ENCODE measurements at places on chromosomes 4 and X.

- no peak for DNase-seq
Measured at GRCh38 chrX:68748030-68748429, 80.8 kb upstream of the EFNB1 start.

DNA sequence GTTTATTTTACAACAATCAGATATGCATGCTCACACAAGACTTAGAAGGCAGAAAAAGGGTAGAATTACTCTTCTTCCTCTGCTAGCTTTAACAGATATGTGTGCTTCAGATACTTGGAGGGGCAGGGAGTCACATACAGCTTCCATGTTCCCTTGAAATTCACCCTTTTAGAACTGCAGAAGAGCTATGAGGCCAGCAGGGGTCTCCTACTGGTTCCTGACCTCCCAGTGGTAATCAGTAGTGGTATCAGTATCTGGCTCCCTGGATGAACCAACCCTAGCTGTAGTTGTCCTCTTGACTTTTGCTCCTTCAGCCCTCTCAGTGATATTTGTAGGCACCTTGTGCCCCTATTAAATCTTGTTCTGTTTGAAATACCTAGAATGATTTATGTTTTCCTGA lies 81.5 kb downstream of the RCHY1 start:
- DNase-seq = no peak

GRCh38 chr4:170093973-170094535 lies 4.3 kb upstream of the AADAT start:
- no peak for DNase-seq

GRCh38 chrX:45849261-45849862 lies 648.7 kb upstream of the DIPK2B start:
- no peak for DNase-seq

- no peak for DNase-seq
Measured at GRCh38 chrX:37686369-37686995, 891 bp downstream of the XK start.

DNA sequence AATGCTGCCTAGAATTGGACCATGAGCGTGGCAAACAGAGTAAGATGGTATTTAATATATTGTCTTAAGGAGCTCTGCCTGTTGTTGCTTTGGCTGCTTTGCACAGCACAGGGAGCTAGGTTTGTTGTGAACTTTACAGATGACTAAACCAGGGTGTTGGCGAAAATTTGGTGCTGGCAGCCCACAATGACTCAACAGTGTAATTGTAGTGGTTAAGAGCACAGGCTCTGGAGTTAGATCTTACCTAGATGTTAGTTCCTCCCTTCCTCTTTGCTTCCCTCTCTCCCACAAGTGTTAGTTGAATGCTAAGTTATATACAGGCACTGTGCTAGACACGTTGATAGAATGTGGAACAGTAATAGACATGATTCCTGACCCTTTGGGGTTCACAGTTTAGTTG lies 128.9 kb upstream of the TRPC5 start:
- DNase-seq = no peak

DNA sequence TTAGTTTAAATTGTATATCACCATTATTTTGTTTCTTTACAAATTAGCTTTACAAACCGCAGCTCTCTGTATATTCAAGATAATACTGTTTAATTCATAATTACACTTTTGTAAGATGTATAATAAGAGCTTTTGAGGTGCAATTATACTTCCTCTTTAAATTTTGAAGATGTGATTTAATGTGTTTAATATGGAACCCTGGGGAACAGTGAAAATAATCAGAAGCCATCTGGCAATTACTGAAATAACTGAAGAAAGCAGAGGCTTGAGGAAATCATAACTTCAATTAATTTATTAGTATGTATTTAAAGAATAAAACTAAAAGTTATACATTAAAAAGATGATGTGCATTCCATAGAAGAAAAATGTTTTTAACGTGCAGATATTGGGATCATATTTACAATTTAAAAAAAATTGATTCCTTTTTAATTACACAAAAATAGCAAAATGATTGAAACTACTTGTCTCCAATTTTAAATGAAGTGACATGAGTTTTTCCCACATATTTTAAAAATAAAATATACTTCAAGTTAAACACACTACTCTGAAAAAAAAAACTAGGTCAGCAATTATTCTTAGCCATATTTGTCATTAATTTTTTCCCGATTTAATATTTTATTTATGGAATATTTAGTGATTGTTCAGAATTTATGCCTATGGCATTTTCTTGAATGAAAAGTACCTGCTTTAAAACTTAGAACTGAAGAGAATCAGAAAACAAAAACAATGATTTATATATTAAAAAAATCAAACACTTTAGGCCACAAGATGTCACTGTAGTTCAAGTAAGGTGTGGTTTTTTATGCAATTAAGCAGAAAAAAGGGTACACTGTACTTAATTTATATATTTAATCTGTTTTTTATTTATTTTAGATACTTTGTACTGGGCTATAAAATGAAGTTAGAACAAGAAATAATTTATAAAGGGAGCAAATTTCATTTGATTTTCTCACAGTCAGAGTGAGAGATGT lies 942.7 kb upstream of the NDST4 start:
- DNase-seq = no peak

- DNase-seq = no peak
Measured at GRCh38 chr4:140764785-140765392, 8.7 kb upstream of the TBC1D9 start.

- no peak for DNase-seq
Measured at GRCh38 chrX:84715315-84715714, 213.1 kb upstream of the HDX start.

DNA sequence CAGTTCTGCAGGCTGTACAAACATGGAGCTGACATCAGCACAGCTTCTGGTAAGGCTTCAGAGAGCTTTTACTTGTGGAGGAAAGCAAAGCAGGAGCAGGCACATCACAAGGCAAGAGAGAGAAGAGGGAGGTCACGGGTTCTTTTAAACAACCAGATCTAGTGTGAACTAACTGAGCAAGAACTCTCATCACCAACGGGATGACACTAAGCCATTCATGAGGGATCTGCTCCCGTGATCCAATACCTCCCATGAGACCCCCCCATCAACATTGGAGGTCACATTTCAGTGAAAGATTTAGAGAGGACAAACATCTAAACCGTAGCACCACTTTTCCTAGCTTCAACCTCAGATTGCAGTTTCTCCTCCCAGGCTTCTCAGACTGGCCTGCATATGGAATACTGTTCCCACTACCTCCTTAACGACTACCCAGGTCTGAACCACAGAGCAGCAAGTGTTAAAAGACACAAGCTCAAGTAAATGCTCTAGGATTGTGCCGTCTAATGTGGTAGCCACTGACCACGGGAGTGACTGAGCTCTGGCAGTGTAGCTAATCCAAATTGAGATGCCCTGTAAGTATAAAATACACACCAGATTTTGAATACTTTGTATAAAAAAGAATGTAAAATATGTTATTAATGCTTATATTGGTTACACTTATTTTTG lies 192.7 kb downstream of the PTTG2 start:
- no peak for DNase-seq

DNA sequence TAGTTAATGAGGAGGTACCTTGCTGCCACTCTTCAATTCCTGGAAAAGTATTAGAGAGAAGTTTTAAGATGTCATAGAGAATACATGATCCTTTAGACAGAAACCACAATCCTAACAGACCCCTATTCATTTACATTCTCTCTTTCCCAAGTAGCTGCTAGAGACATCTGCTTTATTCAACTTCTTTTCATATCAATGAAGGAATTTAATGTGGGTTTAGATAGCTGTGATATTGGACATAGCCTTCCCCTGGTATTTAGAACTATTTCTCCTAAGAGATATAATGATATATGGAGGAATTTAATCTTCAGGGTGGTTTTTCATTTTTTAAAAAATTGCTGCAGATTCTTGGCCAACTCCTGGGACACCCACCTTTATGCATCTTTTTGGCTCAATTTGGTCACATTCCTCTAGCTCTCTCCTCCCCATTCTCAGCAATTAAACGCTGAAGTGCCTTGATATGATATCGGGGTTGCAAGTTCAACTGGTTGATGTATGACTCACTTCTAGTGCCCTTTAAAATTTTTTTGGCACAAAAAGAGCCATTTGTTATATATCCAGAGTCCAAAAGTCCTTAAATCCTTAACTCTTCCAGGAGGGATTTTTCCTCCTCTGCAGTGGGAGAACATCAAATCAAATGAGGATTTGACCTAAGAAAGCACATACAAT lies 57.6 kb downstream of the DOCK11 start:
- DNase-seq = no peak

GRCh38 chr4:74487771-74488170 lies 42.8 kb downstream of the AREG start:
- DNase-seq = no peak

DNA sequence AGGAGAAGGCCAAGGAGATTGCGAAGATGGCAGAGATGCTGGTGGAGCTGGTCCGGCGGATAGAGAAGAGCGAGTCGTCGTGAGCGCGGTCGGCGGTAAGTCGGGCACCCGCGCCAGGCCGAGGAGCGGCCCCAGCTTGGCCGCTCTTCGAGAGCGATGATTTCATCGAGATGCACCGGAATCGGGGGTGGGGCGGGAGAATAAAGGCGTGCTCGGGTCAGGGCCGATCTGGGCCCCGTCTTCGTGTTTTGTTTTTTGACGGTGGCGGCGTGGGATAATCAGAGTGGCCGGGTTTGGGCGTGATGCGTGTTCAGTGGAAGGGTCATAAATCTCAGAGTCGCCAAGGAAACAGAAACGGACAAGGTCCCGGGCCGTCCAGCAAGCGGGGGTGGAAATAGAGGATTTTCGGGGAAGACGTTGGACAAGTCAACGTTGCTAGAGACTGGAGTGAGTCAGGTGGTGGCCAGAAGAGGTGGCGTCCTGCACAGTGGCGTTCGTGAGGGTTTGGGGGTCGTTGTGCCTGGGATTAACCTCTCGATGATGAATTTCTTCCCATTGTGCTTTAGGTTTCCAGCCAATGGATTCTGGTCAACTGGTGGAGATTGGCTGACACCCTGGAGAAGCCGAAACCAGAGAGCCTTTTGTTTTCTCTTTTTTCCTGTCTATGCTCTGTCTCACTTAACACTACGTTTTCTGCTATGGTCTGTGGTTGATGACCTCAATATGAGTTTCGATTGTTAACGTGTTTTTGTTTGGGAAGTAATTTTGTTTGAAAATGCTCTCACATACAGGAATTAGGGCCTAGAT lies 882 bp downstream of the MRFAP1 start:
- DNase-seq = no peak

DNA sequence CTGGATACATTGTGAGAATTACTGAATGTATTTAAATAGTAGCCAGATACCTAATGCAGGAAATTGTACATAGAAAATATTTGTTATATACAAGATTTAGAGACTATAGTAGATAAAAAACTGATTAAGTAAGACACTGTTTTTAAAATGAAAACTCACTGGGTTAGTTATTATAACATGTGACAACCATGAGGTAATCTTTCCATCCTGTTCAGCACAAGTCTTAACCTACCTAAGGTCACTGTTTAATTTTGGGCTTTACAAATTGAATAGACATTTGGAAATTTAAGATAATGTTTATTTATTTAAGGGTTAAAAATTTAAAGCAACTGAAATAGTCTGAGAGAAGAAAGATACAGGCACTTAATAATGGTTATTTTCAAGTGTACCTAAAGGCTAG lies 102.1 kb downstream of the STIM2 start:
- no peak for DNase-seq

- no peak for DNase-seq
Measured at GRCh38 chrX:153953342-153953830, 8.9 kb upstream of the RENBP start.

GRCh38 chr4:154958621-154959358 lies 177.7 kb downstream of the RBM46 start:
- no peak for DNase-seq

GRCh38 chr4:123305736-123306135 lies 90.9 kb upstream of the SPRY1 start:
- DNase-seq = no peak

DNA sequence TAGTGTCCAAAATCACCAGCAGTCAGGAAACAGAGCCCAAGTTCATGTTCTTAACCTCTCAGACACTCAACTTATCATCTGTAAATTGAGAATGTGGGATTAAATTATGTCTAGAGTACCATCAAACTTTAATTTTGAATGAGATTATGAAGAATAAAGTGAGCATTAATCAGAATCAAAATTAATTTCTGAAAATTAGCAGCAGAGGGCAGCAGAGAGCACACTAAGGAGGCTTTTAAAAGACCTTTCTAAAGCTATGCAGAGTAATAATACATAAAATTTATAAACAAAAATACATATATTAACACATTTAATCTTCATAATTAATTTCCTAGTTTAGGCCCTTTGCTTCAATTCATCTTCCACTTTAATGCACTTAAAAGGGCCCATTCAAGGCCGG lies 7.1 kb downstream of the TASL start:
- no peak for DNase-seq

DNA sequence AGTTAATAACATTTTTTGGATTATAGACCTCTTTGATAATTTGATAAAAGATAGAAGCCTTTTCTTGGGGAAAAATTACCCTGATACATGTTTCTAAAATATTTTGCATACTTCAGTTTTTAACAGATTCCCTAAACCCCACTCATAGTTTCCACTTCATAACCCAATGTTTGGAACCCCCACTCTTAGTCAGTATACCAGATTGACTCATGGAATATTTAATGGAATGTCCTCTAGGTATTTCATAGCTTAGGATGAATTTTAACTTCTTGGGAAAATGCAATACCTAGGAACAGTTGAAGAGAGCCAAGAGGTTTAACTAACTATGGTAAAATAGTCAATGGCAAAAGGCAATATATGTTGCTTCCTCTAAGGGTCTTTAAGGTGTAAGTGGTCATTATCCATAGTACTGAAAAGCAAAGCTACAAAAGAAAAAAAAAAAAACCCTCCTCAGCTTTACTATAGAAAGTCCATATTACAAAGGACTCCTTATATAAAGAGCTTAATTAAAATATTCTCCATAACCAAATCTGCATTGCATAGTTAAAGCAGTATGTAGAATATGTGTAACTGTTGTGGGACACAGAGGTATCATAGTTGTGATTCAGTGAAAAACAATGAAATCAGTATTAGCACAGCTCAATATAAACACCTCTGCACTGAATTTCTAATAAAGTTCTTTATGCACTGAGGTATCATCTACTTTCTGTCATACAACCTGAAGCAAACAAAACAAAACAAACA lies 159.9 kb downstream of the PCDH7 start:
- DNase-seq = no peak

DNA sequence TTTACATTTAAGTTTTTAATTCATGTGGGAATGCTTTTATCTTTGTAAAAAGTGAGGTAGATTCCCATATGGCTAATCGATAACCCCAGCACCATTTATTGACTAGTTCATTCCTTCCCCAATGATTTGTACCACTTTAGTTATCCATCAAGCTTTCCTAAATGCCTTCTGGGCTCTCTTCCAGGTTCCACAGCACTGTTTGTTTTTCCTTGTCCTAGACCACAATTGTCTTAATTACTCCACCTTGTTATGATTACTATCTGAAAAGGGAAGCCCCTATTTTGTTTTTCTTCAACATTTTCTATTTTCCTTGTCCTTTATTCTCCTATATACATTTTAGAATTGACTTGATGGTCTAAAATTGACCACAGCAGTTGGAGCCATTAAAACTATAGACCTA lies 48.5 kb upstream of the GPRIN3 start:
- no peak for DNase-seq

All from cortex of kidney (tissue), 1 donor.